Esophagus squamous epithelium (tissue), 5 donors: ENCODE measurements at places on chromosomes 4 and X.

GRCh38 chr4:114180481-114180880 is 201.0 kb upstream of the ARSJ start:
- no peak for DNase-seq

- no peak for DNase-seq
These were observed 907.6 kb downstream of the FSTL5 start for GRCh38 chr4:161256172-161256571.

GRCh38 chrX:109384699-109385098 is 97.2 kb downstream of the GUCY2F start:
- no peak for DNase-seq

DNA sequence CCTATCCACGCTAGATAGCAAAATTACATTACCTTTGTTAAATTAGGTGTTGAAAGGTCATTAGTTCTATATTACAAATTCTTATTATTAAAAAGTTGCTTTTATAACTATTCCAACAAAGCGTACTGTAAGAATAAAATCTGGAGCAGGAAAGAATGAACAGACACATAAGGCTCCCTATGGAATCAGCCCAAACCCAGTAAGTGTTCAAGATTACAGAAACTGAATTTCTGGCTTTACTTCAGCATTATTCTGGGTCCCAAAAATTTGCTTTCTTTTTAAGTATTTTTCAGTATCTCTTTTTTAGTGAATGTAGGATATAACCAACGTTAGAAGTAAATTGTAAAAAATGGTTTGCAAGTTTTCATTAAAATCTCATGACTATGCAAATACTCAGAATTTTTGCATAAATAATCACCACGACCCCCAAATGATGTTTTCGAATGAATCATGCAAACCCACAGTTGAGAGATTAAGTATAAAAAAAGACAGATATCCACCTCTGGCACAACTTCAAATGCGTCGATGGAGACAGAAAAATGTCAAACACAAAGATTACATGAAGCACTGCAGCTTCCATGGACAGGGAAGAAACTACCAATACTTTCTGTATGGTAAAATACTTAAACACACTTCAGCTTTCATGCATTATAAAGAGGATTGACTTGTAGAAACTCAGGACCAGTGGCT is 238.5 kb downstream of the RASL11B start:
- DNase-seq = no peak

GRCh38 chr4:84497504-84498202 is 1.4 kb downstream of the NKX6-1 start:
- no peak for DNase-seq

GRCh38 chr4:165393704-165394103 is 14.9 kb downstream of the CPE start:
- no peak for DNase-seq

DNA sequence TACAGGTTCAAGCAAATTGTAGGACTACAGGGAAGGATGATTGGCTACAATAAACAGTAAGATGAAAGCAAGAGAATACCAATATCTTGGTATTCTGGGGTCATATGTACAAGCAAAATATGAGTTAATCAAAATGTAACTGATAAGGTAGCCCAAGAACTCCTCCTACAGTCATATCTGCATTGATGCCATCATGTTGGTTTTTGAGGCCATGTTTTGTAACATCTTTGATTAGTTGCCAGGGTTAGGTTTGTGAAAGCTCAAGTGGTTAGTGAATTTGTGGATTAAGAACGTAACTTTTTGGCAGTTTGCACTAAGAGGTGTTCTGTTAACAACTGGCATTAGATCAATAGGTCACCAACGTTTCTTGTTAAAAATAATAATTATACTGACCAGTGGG is 59.6 kb downstream of the USP9X start:
- DNase-seq = no peak

DNA sequence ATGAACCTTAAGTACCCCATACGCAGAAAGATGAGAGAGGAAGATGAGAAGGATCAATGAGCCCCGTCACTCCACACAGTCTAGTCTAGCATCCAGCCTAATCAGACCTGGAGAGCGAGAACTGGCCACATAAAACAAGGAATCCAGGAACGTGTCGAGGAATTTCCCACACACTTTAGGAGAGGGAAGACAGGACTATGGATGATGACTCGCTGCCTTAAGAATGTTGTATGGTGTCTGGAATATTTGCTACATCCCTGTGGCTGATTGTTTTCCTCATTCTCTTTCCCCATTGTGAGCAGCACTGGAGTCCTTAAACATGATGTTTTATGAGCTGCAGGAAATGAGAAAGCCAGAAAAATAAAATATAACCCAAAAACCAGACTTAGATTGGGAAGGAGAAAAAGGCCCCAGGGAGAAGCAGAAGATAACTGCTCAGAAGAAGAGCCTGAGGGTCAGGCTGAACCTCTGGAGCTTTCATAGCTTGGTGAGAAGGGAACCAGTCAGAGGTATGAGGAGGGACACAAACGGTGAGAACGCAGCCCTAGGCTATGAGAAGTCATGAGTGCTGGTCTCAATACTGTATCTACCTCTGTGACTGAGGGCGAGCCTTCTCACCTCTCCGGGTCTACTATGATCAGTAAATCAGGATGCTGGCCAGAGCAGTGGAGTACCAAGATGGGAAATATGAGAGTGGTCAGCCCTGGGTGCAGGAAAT is 139.5 kb upstream of the NOCT start:
- DNase-seq = no peak

DNA sequence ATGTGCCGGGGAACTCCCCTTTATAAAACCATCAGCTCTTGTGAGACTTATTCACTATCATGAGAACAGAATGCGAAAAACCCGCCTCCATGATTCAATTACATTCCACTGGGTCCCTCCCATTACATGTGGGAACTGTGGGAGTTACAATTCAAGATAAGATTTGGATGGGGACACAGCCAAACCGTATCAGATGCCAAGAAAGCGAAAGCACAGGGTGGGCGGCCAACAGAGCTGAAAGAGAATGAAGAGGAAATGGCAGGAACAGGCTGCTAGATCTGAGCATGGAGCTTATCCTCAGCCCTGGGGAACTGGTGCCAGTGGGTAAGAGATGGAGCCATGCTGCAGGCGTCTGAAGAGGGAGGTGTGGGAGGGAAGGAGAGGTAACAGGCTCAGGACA is 117.7 kb upstream of the PNPLA4 start:
- no peak for DNase-seq

- DNase-seq = no peak
These were observed 577.0 kb downstream of the SPOCK3 start for GRCh38 chr4:166657261-166657660.

DNA sequence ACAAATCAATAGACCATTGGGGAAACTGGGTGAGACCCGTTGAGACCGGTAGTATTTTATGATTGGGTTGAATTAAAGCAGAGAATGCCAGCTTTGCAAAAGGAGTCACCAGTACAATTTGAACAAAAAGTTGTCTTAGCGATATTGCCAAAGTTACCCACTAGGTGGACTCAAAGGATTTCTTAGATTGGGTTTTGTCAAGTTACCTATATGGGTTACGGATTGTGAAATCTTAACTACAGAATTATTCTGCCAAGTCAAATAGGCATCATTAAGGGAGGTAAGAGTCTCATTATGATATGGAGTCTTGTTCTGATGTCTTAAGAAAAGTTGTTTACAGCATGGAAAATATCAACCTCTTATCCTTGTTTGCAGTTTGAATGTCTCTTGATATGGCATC is 15.0 kb upstream of the CT47A1 start:
- no peak for DNase-seq

- DNase-seq = no peak
These were observed 107.3 kb downstream of the ADRA2C start for GRCh38 chr4:3873408-3874027.

- DNase-seq = no peak
These were observed 60.3 kb upstream of the ZNF81 start for GRCh38 chrX:47776292-47777006.

GRCh38 chr4:79848329-79848728 is 224.7 kb downstream of the ANTXR2 start:
- DNase-seq = no peak

GRCh38 chr4:127149086-127149485 is 483.7 kb upstream of the INTU start:
- DNase-seq = no peak
